ENCODE measurements at places on chromosomes 5 and 9.

DNA sequence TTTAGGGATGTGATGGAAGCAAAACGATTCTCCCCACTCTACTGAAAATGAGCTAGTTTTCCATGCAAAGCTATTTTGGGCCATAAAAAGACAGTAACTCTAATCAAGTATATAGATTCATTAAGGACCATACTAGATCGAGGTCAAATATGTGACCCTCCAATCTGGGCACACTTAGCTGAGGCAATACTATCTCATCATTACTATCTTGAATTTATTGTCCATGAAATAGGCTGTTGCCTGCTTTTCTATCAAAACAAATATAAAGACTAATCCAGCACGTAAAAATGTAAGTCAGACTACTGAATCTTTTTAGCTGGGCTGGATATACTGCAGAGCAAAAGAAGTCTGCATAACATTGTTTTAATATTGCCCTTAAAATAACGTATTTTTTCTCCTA is 943.1 kb downstream of the NR2F1-AS1 start:
- DNase-seq, result no peak

DNA sequence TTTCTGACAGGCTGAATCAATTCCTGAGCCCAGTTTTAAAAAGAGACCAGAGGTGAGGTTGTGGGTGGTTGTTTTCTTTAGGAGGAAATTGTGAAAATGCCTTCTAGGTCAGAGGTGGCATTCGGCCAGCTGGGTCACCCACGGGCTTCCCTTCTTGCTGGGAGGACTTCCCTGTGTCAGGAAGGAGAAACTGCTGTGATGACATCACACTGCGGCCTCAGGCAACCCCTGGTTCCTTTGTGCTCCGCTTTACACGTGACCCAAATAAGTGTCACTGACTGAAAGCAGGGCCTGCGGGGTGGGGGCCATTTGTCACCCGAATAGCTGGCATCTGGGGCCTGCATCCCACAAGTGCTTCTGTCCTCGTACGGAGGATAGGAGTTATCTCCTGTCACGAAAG is 39.7 kb downstream of the FABP6 start:
- DNase-seq, result no peak

DNA sequence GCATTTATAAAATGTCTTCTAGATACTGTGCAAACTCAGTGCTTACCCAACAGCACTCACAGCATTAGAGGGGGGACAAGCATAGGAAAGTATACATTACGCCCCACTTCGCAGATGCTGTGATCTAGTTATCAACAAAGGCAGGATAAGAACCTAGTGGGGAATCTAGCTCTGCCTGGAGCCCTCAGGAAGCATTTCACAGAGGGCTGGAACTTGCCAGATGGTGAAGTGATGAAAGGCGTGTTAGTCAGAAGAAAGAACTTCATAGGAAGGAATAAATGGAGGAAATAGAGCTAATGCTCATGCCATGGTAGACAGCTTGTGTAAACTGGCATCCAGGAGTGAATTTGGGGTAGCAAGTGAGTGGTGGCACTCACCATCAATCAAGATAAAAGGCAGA is 25.8 kb downstream of the DIRAS2 start:
- DNase-seq, result no peak

DNA sequence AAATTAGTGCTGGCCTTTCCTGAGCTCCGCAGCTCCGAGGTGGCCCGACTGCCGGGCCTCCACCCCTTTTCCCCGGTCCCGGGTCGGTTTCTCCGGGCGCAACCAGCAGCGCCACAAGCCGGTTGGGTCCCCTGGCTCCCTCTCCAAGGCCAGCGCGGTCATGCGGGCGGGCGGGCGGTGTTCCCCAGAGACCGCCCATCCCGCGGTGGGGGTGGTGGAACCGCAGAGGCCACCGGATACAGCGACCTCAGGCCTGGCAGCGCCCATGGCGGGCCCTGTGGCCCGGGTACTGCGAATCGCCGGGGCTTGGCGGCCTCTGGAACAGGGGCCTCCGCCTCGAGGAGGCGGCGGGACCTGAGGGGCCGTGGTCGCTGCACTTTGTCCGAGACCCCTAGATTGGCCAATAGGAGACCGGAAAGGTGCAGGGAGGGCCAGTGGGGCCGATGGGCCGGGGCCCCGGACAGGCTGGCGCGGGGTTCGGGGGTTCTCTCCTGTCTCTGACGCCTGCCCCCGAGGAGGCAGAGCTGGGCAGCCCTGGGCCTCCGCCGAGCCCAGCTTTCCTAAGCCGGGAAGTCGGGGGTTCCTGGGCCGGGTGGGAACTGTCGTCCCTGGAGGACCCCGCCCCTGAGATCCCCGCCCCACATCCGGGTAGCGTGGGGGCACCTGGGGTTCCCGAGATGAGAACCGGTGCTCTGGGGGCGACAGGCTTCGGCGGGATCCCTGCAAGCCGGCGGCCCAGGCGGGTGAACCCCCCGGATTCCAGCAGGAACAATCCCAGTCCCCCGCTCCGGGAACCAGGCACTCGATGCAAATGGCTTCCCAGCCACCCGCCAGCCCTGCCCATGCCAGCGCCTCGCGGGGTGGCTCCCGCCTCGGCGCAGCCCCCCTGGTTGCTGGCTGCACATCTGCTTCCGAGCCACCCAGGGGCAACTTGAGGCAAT is 293.9 kb downstream of the ZSWIM6 start:
- peak; percentile 81 for DNase-seq

DNA sequence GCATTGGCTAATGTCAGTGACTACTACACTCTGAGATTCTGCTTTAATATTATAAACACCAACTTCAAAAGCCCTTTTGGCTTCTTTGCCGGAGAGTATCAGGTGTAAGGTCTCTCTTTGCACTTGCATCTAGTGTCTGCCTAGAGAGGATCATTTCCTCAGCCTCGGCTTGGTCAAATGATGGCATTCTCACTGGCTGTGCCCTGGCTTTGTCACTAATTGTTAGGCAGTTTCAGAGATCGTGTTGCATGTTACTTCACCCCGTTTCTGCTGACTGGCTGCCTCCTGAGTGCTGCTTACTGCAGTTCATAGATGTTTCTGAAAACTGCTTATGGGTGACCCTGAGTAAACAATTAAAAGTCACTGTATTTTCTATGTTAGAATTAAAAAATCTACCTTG is 48.8 kb downstream of the SLC1A3 start:
- peak; percentile 48 for DNase-seq

DNA sequence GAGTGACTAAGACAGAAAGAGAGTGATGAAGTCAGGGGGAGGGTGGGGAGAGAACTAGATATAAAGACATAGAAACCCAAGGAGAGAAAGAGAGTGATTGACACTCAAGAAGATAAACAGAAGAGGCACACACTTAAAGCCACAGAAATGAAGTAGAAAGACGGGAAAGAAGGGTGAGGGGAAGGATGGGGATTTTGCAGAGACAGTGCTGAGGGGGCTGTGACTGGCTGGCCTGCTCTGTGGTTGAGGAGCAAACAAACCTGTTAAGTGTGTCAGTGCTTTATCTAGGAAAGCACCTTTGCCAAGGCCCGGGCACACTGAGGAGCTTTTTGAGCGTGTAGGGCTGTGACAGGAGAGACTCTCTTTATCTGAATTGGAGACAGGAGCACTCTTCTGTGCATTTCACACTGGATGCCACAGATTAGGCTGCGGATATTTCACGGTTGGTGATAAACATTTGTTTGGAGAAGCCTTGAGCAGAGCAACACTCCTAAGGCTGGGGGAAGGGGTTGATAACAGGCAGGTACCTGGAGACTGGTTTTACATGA is 109.1 kb downstream of the DOCK2 start:
- DNase-seq, result no peak

GRCh38 chr5:142881076-142881783 is 111.1 kb downstream of the ARHGAP26 start:
- DNase-seq, result peak; percentile 87

DNA sequence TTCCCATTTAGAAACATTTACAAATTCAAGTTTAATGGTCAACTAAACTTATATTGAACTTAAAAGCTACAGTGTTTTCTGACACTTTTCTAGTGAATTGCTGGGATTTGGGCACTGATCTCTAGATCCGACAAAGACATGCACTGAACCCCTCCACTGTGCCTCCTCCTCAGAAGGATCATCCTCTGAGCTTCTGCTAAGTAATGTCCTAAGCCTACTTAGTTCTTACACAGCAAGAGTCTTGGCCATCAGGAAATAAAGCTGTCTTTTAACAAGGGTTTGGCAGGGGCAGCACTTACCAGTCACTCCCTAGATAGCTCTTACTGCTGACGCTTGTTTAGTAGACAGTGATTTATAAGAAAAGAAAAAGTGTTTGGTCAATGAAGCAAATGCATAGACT is 50.5 kb downstream of the FAM81B start:
- no peak for DNase-seq

- DNase-seq, result no peak
These were observed 111.8 kb upstream of the APC start for GRCh38 chr5:112625689-112626438.

GRCh38 chr5:149364719-149365118 is 6.9 kb downstream of the PCYOX1L start:
- no peak for DNase-seq

DNA sequence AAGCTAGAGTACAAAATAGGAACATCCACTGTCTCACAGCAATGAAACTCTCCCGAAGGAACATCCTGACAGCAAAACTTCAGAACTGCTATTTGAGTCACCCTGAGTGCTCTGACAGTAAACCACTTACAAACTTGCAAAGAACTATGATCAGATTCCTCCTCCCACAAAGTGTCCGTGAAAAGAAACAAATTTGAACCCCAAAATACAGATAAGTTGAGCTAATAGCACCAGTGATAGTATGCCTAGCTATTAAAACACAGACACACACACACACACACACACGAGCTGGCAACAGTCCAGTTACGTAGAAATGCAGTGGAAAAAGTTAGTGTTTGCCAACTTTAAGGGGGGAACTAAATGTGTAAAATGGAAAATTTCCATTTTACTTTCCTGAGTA is 3.1 kb upstream of the GLIS3 start:
- no peak for DNase-seq

DNA sequence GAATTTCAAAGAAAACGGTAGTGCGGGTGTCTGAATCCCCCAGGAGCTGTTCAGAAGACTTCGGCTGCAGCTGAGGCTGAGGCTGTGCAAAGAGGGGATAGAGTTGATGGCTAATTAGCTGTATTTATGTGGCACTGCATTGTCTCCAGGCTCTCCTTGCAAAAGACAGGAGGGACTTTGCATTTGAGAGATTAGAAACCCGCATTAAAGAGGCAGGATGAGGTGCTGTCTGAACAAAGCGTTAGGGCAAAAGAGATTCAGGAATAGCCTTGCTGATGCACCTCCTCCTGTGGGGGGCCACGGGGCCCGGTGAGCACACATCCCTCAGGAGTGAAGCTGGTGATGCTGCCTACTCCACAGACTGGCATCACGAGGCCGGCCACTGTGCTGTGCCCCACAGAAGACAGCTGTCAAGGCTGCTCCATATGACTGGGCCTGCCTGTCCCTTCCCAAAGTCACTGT is 343.6 kb upstream of the DAP start:
- DNase-seq, result no peak

- no peak for DNase-seq
These were observed 19.0 kb upstream of the PHF19 start for GRCh38 chr9:120895951-120896350.

DNA sequence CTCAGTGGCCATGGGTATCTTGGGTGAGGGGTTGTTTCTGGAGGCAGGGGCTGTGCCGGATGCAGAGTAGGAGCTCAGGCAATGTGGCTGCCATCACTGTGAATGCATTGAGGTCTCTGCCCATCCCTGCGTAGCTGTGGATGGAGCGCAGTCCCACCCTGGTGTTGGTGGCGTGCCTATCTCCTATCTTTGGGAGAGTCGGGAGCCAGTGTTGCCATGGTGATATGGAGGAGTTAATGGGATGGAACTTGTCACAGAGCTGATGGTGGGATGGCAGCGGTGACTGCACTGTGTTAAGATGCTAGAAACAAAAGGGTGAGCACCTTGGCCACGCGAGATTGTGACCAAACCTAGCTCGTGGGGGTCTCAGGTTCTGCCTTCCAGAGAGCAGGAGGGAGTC is 197.3 kb downstream of the MELK start:
- no peak for DNase-seq

DNA sequence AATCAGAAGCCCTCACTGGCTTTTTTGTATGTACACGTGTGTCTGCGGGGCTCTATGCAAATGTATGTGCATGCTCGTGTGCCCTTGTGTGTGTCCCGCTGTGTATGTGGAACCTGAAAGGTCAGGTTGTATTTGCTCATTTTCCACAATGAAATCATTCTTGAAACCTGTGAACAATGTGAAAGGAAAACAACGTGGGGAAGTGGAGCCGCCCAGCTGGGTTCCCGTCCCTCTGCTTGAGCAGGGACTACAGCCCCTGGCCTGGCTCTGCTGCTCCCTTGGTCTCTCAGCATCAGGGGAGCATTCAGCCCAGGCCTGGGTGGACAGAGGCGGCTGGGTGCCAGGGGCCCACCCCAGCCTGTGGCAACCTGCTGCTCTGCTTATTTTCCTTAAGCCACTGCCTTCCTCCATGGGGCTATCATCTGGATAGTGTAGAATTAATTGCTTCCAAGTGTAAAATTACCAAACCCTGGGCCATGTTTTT is 3.0 kb downstream of the ECSCR start:
- no peak for DNase-seq

GRCh38 chr5:171823269-171823668 is 37.7 kb downstream of the SMIM23 start:
- DNase-seq, result no peak

DNA sequence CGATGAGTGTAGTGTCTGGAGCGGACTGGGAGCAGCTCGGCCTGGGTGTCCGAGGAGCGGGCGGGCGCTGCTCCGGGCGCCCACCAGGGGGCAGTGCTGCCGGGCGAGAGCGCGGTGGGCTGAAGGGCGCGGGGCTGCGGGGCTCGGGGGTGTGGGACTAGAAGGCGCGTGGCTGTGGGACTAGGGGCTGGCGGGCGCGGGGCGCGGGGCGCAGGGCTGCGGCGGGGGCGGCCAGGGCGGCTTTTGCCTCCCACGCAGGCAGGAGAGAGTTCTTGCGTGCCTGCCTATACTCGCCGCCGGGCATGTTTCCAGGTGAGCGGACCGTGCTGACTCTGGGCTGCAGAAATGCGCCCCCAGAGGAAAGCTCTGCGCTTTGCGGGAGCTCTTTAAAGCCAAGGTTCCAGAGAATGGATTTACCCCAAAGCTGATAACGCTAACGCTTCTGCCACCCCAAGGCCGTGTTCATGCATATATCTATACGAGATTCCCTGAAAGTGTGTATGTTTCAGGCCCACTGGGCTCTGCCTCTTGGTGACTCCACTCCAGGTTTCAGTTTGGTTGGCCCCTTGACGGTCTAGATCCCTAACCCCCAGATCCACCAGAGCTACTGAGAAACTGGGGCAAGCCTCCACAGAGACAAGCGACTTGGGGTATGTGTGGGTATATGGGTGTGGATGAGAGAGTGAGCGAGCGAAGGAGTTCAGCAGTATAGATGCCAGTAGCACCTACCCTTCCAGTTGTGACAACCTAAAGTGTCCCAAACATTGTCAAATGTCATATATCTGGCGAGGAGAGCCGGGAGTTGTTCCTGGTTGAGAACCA is 56.2 kb downstream of the ACER2 start:
- DNase-seq, result peak; percentile 93

All from GM23338 (cell line).